Tibial artery (tissue), 4 donors: ENCODE measurements at places on chromosomes 12 and 14.

GRCh38 chr14:99654235-99654985, 9.5 kb downstream of the HHIPL1 start:
- DNase-seq: peak; percentile 48
- H3K36me3 ChIP-seq: no peaks in the 10 kb centered on the region
- H3K4me3 ChIP-seq: no peak overlapping the region
- H3K27ac ChIP-seq: no peak overlapping the region
- peaks cover 16% of the 10 kb centered on the region for H3K27me3 ChIP-seq
- no peaks in the 10 kb centered on the region for H3K4me1 ChIP-seq

GRCh38 chr12:27422697-27423096, 23.8 kb upstream of the SMCO2 start:
- no peaks in the 10 kb centered on the region for H3K27me3 ChIP-seq
- DNase-seq: no peak
- H3K36me3 ChIP-seq: no peaks in the 10 kb centered on the region
- H3K27ac ChIP-seq: no peak overlapping the region

- H3K4me3 ChIP-seq: no peak overlapping the region
- no peaks in the 10 kb centered on the region for H3K27me3 ChIP-seq
Observed at GRCh38 chr14:63949696-63950095, 96.9 kb downstream of the SYNE2 start.

GRCh38 chr12:152440-152839, 61.5 kb downstream of the SLC6A12 start:
- DNase-seq: no peak
- peaks cover 20% of the 10 kb centered on the region for H3K27me3 ChIP-seq
- no peak overlapping the region for H3K27ac ChIP-seq
- no peak overlapping the region for H3K4me3 ChIP-seq

- H3K27ac ChIP-seq: no peak overlapping the region
- H3K4me1 ChIP-seq: no peaks in the 10 kb centered on the region
- H3K36me3 ChIP-seq: no peaks in the 10 kb centered on the region
- no peak overlapping the region for H3K4me3 ChIP-seq
- peaks cover 97% of the 10 kb centered on the region for H3K27me3 ChIP-seq
- no peak for DNase-seq
Observed at GRCh38 chr12:114404083-114404925, 1.6 kb downstream of the TBX5 start.

GRCh38 chr12:101759396-101760047, 20.3 kb upstream of the SYCP3 start:
- H3K36me3 ChIP-seq: peaks cover 43% of the 10 kb centered on the region
- no peak overlapping the region for H3K4me3 ChIP-seq
- peaks cover 5% of the 10 kb centered on the region for H3K4me1 ChIP-seq
- DNase-seq: no peak
- no peaks in the 10 kb centered on the region for H3K27me3 ChIP-seq

GRCh38 chr12:101857043-101857558, 20.3 kb upstream of the DRAM1 start:
- no peak for DNase-seq
- H3K27ac ChIP-seq: no peak overlapping the region
- no peaks in the 10 kb centered on the region for H3K27me3 ChIP-seq
- H3K36me3 ChIP-seq: no peaks in the 10 kb centered on the region
- peaks cover 6% of the 10 kb centered on the region for H3K4me1 ChIP-seq
- H3K4me3 ChIP-seq: no peak overlapping the region

GRCh38 chr14:22488522-22489243, 100.3 kb downstream of the DAD1 start:
- no peak for DNase-seq
- H3K27me3 ChIP-seq: no peaks in the 10 kb centered on the region
- no peaks in the 10 kb centered on the region for H3K36me3 ChIP-seq
- no peaks in the 10 kb centered on the region for H3K4me1 ChIP-seq
- H3K4me3 ChIP-seq: no peak overlapping the region

DNA sequence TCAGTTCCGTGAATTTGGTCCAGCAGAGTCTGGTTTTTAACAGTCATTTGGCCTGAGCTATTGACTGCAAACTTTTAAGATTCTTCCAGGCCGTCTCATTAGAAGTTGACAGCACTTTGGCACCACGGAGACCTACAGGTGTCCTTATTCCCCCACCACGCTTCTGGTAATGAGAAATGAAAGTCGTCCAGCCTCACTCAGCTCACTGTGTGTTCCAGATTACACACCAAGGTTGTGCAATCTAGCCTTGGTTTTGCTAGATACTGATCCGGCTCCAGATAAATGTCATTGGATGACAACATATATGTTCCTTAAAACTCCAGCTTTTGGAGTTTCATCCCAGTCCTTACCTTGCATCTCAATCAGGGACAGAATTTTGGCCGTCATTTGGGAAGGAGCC, 210.4 kb downstream of the CHST11 start:
- H3K36me3 ChIP-seq: no peaks in the 10 kb centered on the region
- peaks cover 37% of the 10 kb centered on the region for H3K4me1 ChIP-seq
- H3K4me3 ChIP-seq: no peak overlapping the region
- DNase-seq: no peak
